ENCODE measurements at places on chromosomes 7 and 10. TPM values are rescaled to one million over a fixed set of nuclear protein-coding genes. Genes with fewer than 3 reads are reported as not detected.
A peak's percentile ranks its signal among the peaks of the same experiment; 100 is the strongest.

DNA sequence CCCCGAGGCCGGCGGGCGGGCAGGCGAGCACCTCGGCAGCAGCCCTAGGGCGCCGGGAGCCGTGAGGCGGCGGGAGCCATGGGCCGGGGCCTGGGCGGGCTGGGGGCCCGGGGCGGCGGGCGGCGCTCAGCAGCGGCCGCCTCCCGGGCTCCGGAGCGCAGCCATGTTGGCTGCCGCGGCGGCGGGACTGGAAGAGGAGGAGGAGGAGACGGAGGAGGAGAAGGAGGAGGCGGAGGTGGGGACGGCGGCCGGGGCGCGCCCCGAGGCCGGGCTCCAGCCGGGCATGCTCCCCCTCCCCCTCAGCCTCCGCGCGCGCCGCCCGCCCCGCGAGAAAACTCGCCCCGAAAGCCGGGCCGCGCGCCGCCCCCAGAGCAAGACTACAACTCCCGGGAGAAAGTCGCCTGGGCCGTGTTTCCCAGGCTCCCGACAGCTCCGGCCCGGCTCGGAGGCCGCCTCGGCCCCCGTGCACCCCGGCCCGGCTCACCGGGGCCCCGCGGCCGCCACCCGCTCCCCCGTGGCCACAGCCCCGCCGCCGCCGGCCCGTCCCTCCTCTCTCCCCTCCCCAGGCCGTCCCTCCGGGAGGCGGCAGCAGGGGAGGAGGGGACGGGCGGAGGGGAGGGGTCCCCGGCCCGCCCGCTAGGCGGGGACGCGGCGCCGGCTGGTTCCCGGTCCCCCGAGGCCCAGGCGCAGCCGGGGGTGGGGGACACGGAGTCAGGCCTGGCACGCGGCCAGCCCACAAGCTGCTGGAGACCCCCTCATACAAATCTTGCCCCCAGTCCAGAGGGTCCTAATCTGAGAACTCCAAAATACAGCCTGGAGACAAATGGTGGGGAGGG is at the start of gene DLG5:
Gene DLG5, minus strand, starts transcription at position 190 of the 836 bp plus-strand sequence. CDS start 235 bp downstream, outside the sequence.
- DNase-seq = peak; percentile 47

- no peak for DNase-seq
Observed at GRCh38 chr7:122802301-122802751, 83.9 kb downstream of the CADPS2 start.

UMAD1 gene
- 24.0 TPM for total RNA-seq

- no peak for DNase-seq
Observed at GRCh38 chr10:99520847-99521764, 11.6 kb upstream of the NKX2-3 start.

CLRN3 gene
- total RNA-seq = not detected

DNA sequence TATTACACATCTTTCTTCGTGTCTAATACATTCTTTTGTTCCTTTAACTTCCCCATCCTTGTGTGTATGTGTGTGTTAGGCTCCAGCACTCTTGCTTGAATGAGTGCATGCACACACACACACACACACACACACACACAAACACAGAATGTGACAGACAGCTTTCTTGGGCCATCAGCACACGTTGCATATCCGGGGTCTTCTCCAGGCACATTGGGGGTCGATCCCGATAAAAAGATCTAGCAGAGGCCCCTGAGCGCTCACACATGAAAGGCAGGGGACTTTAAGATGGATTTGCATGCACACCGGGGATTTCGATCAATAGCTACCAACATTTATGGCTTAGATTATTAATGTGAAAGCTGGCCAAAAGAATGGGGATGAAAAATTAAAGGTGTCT is 4.5 kb downstream of the SKIDA1 start:
- no peak for DNase-seq

- DNase-seq = no peak
Observed at GRCh38 chr10:71159892-71160291, 52.5 kb upstream of the UNC5B start.

- DNase-seq = peak; percentile 95
Observed at GRCh38 chr10:101012525-101013364, 13.1 kb downstream of the LZTS2 start.

DNA sequence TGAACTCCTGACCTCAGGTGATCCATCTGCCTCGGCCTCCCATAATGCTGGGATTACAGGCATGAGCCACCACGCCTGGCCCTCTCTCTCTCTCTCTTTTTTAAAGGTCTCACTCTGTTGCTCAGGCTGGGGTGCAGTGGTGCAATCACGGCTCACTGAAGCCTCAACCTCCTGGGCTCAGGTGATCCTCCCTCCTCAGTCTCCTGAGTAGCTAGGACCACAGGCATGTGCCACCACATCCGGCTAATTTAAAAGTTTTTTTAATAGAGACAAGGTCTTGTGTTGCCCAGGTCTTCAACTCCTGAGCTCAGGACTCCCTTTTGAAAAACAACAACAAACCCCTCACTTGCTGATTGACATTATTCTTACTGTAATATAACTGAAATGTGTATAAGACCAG is 11.6 kb downstream of the PALD1 start:
- DNase-seq = no peak

DNA sequence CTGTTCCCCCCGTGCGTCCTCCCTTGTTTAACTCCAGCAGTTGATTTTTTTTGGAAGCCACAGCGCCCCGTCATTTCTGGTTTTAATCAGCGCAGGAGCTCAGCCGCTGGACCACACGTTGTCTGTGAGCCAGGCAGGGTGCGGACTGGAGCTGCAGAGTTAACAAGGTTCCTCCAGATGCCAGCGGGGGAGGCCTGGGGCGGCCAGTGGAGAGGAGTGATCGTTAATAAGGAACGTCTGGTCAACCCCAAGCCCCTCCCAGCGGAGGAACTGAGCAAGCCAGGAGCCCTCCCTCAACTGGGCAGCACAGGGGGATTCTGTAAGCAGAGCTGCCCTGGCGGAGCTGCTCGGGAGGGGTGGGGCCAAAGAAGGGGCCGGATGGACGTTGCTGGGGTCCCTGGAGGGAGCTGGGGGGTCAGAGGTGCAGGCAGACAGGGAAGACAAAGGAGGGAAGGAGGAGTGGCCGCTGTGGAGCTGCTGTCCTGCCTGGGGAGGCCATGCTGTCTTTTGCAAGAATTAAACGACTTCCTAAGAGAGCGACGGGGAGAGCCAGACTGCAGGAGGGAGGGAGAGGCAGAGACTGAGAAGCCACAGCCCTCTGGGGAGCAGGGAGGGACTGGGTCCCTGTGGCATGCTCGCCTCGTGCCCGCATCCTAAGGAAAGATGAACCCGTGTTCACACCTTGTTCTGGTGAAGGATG is 537.1 kb upstream of the FOXK1 start:
- no peak for DNase-seq

ZNF503 gene
- total RNA-seq = 10.5 TPM

- no peak for DNase-seq
Observed at GRCh38 chr7:55576753-55577152, 4.5 kb upstream of the VOPP1 start.

GRCh38 chr7:104971290-104972071 is 42.5 kb upstream of the KMT2E start:
- DNase-seq = no peak

DNA sequence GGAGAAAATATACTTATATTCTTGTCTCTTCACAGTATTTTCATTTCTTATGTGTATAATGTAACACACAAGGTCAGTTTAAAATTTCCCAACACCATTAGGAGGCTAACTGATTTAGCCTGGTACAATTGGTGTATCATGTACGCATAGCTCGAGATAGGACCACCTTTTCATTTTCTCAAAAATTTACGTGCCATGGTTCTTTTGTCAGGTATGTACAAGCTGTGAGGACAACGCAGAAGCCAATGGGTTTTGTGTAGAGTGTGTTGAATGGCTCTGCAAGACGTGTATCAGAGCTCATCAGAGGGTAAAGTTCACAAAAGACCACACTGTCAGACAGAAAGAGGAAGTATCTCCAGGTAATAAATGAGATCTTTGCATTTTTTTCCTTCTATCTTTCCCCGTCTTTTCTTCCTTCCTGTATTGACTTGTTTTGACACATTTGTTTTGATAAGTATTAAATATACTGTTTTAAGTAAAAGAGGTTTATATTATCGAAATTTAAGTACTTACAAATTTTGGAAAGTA is 55.0 kb downstream of the TRIM24 start:
- DNase-seq = no peak

DNA sequence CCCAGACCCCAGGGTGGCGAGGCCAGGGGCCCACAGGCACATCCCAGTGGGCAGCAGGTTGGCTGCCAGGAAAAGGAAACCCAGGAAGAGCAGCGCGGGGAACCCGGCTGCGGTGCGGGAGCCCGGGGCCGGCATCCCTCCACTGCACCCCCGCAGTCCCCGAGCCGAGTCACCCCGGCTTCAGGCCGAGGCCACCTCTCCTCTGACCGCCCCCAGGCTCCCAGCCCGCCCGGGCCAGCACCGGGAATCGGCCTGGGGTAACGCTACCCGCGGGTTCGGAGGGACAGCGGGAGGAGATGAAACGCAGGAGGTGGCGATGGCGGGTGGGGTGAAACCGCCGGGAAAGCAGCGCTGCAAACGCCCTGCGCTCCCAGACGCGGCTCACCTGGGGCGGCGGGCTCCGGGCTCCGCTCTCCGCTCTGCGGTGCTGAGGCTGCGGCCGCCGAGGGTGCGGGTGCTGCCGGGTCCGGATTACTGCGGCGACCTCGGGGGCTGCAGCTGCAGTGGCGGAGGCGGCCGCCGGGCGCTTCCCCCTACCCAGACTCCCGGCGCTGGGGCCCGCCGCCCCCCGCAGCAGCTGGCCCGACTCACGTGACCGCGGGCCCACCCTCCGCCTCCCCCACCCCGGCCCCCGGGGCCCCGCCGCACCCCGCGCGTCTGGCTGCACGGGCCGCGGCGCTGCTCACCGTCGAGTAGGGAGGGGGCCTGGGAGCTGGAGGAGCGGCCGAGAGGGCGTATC is at the start of gene SCRN1:
Gene SCRN1, minus strand, starts transcription at position 545 of the 739 bp plus-strand sequence. CDS start 20,734 bp downstream, outside the sequence.
- no peak for DNase-seq

DNA sequence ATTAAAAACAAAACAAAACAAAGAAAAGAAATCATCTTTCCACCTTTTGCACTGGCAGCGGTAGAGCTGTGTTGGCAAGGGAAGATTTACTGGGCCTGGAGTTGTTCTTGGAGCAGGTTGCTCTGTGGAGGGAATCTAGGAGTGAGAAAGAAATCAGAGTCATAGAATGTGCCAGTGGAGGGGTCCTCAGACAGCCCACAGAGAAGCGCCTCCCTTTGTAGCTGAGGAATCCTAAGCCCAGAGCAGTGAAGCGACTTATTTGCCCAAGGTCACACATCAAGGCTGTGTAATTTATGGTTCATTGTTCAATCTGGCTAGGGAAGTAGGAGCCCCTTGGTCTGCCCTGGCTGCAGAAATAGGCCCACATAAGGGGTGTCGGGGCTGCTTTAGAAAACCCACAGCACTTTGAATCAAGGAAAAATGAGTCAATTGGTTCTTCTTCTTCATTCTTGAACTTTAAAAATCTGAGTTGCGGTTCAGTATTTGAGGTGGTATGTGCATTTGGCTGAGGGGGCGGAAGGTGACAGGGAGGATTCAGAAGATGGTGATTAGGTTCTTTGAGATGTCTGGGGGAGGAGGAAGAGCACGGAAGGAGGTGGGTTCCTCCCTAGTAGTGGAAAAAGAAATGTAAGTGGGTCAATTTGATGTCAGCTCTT is 253.7 kb downstream of the PTEN start:
- DNase-seq = no peak

- DNase-seq = no peak
Observed at GRCh38 chr10:6089334-6090219, 743 bp downstream of the RBM17 start.

GRCh38 chr7:135993950-135994349 is 16.8 kb upstream of the MTPN start:
- DNase-seq = no peak

Data from NCI-H460 (cell line).